ENCODE measurements at places on chromosomes 2 and 18. TPM values are rescaled to one million over a fixed set of nuclear protein-coding genes. Genes with fewer than 3 reads are reported as not detected.

- no peak for DNase-seq
- H3K4me1 ChIP-seq = peaks cover 3% of the 10 kb centered on the region
- no peaks in the 10 kb centered on the region for H3K36me3 ChIP-seq
- H3K27me3 ChIP-seq = no peaks in the 10 kb centered on the region
- no peak overlapping the region for H3K4me3 ChIP-seq
Observed at GRCh38 chr2:175025233-175025632, 20.1 kb upstream of the CHN1 start.

GRCh38 chr2:80591233-80591632 is 286.7 kb upstream of the LRRTM1 start:
- no peaks in the 10 kb centered on the region for H3K36me3 ChIP-seq
- no peaks in the 10 kb centered on the region for H3K27me3 ChIP-seq
- no peak for DNase-seq
- H3K4me3 ChIP-seq = no peak overlapping the region

GRCh38 chr2:208195531-208195930 is 5.7 kb upstream of the C2orf80 start:
- H3K27me3 ChIP-seq = no peaks in the 10 kb centered on the region
- H3K4me3 ChIP-seq = no peak overlapping the region
- no peak for DNase-seq
- no peaks in the 10 kb centered on the region for H3K36me3 ChIP-seq
- H3K4me1 ChIP-seq = no peaks in the 10 kb centered on the region

The CCT4 gene
- total RNA-seq = 120 TPM

The UNC80 gene
- total RNA-seq = 0.63 TPM
